ENCODE measurements at places on chromosomes 5 and 9.

- DNase-seq, result no peak
These were observed 218.5 kb downstream of the TLE1 start for GRCh38 chr9:81470864-81471263.

GRCh38 chr5:56314529-56314928 lies 81.4 kb upstream of the ANKRD55 start:
- peak; percentile 18 for DNase-seq

GRCh38 chr9:119181561-119181960 lies 187.7 kb downstream of the BRINP1 start:
- DNase-seq, result no peak

- DNase-seq, result no peak
These were observed 201.3 kb downstream of the GABRG2 start for GRCh38 chr5:162268694-162269481.

DNA sequence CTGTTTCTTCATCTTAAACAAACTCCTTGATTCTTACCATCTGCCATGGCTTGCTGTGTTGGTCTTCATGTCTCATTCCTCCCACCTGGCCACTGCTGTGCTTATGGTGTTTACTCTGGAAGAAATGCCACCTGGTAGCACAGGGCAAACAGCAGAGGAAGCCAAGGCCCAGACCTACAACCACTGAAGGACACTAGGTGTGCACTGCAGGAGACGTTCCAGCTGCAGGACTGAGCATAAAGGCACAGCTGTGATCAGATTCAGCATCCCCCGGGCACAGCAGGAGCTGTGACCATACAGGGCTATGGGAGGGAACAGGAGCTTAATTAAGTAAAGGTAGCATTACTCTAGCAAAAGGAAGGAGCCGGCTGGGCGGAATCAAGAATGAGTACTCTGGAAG lies 12.6 kb upstream of the GNAQ start:
- no peak for DNase-seq

DNA sequence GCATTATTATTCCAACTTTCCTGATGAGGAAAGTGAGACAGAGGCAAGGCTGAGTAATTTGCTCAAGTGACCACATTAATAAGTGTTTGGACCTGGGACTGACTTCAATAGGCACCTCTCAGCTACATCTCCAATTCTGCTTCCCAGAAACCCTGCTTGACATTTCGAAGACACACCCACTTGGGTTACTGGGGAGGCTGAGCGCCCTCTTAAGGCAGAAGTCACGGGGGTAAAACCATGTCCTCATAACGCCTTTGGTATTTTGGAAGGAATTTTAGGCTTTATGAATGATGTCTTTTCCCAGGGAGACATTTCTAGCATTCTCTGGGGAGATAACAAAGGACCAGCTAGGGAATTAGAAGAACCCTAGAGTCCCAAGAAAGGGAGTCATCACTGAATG lies 53.3 kb downstream of the TRPC7 start:
- no peak for DNase-seq

GRCh38 chr9:129946246-129946995 lies 96.6 kb downstream of the FNBP1 start:
- DNase-seq, result no peak

DNA sequence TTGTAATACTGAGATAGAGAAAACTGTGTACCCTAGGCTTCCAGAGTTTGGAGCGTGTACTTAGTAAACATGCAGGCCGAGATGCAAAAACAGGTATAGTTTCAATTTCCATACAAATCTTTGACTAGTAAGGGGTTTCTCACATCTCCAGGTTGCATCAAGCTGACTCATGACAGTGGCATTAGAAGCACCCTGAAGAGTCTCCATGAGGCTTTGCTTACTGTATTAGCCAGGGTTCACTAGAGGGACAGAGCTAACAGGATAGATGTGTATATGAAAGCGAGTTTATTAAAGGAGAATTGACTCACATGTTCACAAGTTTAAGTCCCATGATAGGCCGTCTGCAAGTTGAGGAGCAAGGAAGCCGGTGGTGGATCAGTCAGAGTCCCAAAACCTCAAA lies 275.3 kb upstream of the CDH6 start:
- no peak for DNase-seq

DNA sequence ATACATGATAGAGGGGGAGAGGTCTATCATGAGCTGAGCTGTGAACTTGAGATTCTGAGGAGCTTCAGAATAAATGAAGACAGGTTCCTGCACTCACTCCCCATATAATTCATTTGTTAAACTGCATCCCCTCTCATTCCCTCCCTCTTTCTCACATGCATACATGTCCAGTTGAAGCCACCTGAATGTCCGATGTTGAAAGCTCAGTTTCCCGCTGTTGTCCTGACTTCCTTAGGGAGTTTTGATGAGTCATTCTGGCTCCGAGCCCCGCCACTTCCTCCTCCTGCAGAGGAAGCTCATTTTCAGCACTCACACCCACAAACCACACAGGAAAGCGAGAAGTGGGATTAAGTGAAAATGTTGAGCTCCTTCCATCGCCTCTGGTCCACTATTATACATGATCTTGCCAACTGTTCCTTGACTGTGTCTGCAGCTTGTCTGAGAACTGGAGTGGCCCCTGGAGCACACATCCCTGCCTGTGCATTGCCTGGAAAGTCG lies 121.2 kb downstream of the CEMIP2 start:
- peak; percentile 3 for DNase-seq

GRCh38 chr5:122180863-122181548 lies 51.7 kb downstream of the ZNF474 start:
- no peak for DNase-seq

DNA sequence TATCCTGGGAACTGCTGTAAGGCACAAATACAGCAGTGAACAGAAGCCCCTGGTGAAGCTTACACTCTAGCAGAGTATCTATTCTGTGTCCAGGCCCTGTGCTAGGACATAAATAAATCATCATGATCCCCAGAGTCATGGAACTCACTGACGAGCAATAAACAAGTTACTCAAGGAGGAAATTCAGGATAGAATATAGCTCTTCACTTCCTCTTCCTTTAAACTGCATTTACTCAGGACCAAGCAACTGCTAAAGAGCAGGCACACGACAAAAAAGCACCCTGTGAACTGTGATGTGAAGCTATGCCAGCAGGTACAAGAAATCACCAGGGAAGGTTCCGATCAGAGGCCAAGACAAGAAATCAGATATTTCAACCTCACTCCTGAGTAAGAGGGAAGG lies 47.8 kb upstream of the NR5A1 start:
- DNase-seq, result no peak

- no peak for DNase-seq
These were observed 135.9 kb upstream of the CCDC152 start for GRCh38 chr5:42620579-42621216.

- DNase-seq, result no peak
These were observed 205.4 kb downstream of the CDH18 start for GRCh38 chr5:19782566-19782965.

GRCh38 chr9:94649100-94649819 lies 9.9 kb upstream of the FBP1 start:
- DNase-seq, result no peak

DNA sequence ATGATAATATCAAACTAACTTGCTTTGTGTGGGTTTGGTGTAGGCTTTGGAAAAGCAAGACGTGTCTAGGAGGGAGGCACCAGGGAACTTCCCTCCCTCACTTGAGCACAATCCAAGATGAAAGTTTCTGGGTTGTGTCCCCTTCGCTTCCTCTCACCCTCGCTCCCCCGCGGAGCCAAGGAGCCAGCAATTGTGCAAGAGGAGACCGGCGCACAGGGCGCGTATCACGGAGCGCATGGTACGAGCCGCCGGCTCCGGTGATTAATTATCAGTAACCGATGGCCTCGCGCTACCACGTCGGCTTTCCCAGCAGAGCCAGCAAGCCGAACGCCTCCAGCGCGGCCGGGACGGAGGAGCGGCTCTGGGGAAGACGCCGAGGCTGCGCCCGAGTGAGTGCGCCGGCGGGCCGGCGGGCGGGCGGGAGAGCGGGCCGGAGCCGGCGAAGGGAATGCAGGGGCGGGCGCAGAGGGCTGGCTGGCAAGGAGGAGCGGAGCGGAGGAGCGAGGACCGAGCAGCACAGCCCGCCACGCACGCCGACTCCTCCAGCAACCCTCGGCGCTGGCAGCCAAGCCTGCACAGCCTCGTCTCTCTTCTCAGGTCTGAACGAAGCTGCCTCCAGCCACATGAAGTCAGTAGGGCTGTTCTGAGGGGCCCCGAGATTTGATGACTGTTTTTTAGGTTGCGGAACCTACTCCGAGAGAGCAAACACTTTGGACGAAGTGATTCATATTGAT lies 143.6 kb downstream of the BNC2 start:
- peak; percentile 8 for DNase-seq

DNA sequence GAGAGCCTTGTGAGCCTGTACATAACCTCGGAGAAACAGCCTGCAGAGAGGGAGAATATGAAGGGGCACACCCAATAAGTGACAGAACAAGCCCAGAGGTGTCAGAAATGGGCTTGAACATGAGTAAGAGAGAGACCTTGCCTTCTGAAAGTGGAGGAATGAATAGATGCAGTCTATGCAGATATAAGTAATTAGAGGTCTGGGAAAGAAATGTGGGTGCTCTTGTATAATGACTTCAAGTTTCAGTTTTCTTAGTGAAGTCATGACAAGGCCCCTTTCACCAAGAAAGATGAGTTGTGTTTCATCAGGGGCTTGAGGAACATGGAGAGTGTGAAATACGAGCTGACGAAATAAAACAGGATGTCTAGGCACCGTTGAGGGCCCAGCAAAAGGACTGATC lies 15.1 kb downstream of the GRAMD2B start:
- DNase-seq, result peak; percentile 64

GRCh38 chr9:124882231-124882630 lies 20.3 kb downstream of the ARPC5L start:
- DNase-seq, result no peak

- no peak for DNase-seq
These were observed 335.4 kb upstream of the MEF2C start for GRCh38 chr5:89218364-89218763.

DNA sequence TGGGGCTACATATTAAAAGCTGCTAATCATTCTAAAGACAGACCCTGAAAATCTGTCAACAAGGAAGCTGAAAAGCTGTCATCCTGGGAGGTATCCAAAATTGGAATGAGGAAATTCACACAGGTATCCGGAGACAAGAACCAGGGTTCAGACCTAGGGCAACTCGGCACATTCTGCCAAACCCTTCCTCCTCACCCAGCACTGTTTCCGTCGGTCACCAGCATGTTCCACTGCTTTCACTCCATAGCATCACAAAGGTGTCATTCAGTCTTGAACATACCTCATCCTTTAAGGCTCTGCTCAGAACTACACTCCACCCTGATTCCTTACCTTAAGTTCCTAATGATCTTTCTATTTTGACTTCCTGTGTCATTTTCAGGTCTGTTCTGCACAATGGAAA lies 153.1 kb upstream of the RASA1 start:
- DNase-seq, result no peak

- DNase-seq, result no peak
These were observed 151.0 kb downstream of the ENTREP1 start for GRCh38 chr9:69476016-69476415.

- DNase-seq, result no peak
These were observed 9.7 kb downstream of the RGMB start for GRCh38 chr5:98783051-98783649.

DNA sequence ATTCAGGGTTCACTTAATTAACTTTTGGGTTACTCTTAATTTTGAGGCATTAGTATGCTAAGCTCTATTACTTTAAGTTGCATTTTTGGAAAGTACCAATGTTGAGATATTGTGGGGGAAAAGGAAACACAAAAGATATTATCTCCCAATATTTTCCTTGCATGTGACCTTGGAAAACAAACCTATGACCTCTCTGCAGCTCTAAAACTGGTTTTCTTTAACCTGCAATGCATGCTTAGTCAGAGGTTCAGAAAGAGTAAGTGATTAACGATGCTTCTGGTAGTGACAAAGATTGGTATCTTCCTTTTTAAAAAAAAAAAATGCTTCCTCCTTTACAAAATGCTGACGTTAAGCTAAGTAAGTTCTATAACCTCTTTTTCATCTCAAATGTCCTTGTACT lies 44.9 kb upstream of the CDH18 start:
- no peak for DNase-seq

- DNase-seq, result no peak
These were observed 35.2 kb downstream of the SLC9A3 start for GRCh38 chr5:488744-489688.

- DNase-seq, result no peak
These were observed 218.8 kb downstream of the PRR16 start for GRCh38 chr5:120682851-120683250.

Data from GM06990 (cell line).